Regular cardiac myocyte (primary cell): ENCODE measurements at places on chromosomes 12 and 14. TPM values are rescaled to one million over a fixed set of nuclear protein-coding genes. Genes with fewer than 3 reads are reported as not detected.

GPRC5D gene
- total RNA-seq, result not detected in 2 replicates

TAS2R7 gene
- total RNA-seq, result under 0.01 TPM in 1 of 2 replicates, not detected in the other

SFSWAP gene
- total RNA-seq, result 18.3 and 20.3 TPM in 2 replicates

RGS6 gene
- 0.28 TPM in 1 of 2 replicates, not detected in the other for total RNA-seq

ADAM21 gene
- total RNA-seq, result 1.5 and 2.0 TPM in 2 replicates

LRIG3 gene
- 14.6 and 18.3 TPM in 2 replicates for total RNA-seq

POTEG gene
- total RNA-seq, result not detected in 2 replicates

TSPAN19 gene
- not detected in 2 replicates for total RNA-seq

LRRC43 gene
- total RNA-seq, result 0.38 and 1.7 TPM in 2 replicates

ELK3 gene
- 11.0 and 11.9 TPM in 2 replicates for total RNA-seq

TSHR gene
- total RNA-seq, result not detected in 2 replicates

STYK1 gene
- 2.0 and 4.8 TPM in 2 replicates for total RNA-seq

TAS2R50 gene
- total RNA-seq, result 1.5 and 3.1 TPM in 2 replicates
